ENCODE measurements at places on chromosomes 3 and 15.

DNA sequence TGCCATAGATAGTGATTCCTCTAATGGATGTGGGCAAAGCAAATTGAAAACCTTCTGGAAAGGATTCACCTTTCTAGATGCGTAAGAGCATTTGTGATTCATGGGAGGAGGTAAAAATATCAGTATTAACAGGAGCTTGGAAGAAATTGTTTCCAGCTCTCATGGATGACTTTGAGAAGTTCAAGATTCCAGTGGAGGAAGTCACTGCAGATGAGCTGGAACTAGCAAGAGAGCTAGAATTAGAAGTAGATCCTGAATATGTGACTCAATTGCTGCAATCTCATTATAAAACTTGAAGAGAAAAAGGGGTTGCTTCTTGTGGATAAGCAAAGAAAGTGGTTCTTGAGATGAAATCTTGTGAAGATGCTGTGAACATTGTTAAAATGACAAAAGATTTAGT lies 88.0 kb upstream of the ACKR4 start:
- no peak for DNase-seq

- DNase-seq = no peak
Measured at GRCh38 chr15:64251121-64251520, 88.3 kb upstream of the PPIB start.

DNA sequence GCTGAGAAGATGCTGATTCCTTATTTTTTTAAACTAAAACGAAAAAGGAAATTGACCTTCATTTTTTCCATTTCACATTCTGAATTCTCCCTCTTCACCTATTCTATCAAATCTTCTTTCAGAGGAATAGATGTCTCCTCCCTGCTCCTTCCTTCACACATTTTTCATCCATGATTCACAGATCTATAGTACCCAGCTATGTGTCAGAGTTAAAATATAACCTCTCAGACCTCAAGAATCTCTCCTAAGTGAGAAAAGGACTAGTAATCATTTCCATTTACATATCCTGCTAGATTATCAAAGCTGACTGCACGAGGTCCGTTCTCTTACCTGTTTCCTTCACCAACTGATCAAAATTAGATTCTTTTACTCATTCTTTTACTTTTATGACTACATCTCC lies 1297.6 kb upstream of the ALCAM start:
- no peak for DNase-seq

DNA sequence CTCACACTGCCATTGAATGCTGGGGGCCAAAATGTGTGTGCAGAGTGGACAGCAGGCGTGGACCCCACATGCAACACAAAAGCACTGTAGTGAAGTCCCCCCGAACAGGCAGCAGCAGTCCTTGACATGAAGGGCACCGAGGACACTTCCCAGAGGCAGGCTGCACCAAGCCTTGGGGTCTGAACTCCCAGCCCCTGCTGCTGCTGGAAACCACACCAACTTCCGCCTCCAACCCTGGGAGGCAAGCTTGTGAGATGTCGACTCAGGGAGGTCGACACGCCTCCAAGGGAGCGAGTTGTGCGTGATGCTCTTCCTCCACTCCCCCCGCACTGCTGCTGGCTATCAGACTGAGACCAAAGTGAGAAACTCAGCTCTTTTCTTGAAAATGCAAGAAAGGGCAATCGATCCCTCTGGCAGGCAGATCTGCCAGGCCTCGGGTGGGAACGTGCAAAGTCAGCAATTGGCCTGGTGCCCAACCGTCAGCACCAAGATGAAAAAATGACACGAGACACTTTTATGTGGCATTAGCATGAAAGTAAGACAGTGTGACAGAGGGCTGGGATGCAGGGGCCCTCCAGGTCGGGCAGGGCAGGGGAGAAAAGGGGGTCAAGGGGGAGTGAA lies 43.6 kb downstream of the WHAMM start:
- no peak for DNase-seq

DNA sequence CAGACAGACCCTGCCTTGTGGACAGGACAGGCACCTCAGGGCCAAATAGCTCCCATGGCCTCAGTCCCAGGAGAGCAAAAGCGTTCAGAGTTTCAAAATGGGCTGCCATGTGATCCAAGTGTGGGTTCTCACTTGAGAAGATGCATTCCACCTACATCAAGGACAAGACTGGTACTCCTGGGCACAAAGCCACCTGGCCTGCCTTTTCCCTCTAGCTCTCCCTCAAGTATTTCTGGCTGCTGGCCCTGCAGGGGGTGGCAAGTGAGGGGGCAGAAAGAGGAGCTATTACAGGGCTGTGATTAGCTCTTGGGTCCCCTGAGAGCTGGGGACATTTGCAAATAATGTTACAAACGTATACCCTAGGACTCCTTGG lies 6.5 kb upstream of the COL7A1 start:
- DNase-seq = no peak

GRCh38 chr15:36053746-36054145 lies 507.8 kb upstream of the DPH6 start:
- no peak for DNase-seq

DNA sequence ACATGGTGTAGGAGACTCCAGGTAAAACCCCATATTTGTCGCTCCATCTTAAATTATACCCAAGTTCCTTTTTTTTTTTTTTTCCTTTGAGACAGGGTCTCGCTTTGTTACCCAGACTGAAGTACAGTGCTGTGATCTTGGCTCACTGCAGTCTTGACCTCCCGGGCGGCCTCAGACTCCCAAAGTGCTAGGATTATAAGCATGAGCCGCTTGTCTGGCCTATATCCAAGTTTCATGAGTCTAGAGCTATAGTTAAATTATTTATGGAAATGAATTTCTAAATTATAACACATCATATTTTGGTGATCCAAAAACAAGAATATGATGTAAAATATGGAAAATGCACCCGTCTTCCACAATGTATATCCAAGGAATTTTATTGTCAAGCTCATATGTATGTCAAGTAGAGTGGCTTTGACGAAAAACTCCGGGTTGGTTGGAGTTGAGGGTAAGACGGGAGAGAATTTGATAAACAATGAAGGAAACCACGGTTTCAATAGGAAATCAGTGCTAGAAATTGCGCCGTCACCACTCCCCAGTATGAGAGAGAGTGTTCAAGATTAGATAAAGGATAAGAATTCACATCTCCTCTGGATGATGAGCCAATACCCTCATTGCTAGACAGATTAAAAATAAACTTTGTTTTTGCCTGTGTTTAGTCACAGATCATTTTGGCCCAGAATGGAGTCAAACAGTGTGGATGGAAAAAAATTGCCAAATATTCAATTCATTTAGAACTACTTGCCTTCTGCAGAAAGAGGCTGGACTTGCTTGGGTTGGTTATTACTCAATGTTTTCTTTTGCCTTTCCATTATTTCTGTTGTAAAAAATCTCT lies 209.2 kb upstream of the NR2F2 start:
- peak; percentile 67 for DNase-seq

DNA sequence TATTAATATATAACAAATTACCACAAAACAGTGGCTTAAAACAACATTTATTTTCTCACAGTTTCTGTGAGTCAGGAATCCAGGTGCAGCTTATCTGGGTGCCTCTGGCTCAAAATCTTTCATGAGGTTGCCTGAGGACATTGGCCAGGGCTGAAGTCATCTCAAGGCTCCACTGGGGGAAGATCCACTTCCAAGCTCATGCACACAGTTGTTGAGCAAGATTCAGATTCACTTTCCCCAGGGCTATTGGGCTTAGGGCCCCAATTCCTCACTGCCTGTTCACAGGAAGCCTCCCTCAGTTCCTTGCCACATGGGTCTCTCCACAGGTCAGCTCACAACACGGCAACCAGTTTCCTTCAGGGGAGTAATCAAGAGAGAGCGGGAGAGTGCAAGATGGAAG lies 35.0 kb downstream of the RFTN1 start:
- DNase-seq = no peak

DNA sequence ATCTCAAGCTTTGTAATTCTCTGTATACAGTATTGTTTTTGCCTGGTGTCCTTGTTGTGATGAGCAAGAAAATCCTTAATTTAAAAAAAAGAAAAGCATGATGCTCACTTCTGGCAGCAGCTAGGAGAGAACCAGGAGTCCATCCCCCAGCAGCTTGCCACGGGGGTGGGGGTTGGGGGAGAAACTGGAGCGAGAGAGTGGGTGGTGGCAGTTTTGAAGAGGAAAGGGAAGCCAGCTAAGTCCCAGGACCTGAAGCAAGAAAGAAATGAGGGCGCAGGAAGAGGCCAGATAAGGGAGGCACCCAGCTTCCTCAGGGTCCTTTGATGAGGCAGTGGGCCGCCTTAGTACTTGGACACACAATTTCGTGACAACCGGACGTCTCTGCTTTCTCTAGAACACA lies 23.5 kb downstream of the CHAC1 start:
- no peak for DNase-seq

All from stromal cell of bone marrow (primary cell).